HuH-7 (cell line): ENCODE measurements at places on chromosomes 7 and 10.

- DNase-seq: peak; percentile 9
These were observed 115.3 kb upstream of the WDR11 start for GRCh38 chr10:120735773-120736371.

DNA sequence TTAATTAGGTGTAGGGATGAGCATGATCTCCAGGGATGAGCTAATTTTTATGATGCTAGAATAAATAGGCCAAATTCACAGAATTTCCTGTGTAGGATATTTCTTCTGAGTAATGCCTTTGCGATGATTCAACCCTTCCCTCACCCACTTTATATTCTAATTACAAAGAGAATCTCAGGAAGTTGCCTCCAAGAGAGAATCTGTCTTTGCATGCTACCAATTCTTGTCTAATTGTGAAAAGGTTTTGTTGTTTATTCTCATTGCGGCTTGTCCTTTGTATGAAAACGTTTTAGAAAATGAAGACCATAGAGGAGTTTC, 6.3 kb downstream of the C7orf57 start:
- DNase-seq: no peak

GRCh38 chr7:97271619-97272018, 154.1 kb downstream of the SDHAF3 start:
- DNase-seq: no peak

GRCh38 chr7:260441-261281, 29.3 kb upstream of the FOXL3 start:
- no peak for DNase-seq

- no peak for DNase-seq
These were observed 13.5 kb upstream of the TBX20 start for GRCh38 chr7:35267411-35267810.

GRCh38 chr10:69506487-69506833, 55.2 kb downstream of the TSPAN15 start:
- DNase-seq: no peak

GRCh38 chr7:46315891-46316290, 394.8 kb upstream of the IGFBP3 start:
- no peak for DNase-seq

DNA sequence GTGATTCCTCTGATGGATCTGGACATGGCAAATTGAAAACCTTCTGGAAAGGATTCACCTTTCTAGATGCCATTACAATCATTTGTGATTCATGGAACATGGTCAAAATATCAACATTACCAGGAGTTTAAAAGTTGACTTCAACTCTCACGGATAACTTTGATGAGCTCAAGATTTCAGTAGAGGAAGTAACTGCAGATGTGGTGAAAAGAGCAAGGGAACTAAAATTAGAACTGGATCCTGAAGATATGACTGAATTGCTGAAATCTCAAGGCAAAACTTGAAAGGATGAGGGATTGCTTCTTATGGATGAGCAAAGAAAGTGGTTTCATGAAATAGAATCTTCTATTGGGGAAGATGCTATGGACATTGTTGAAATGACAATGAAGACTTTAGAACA, 293.6 kb downstream of the ARHGAP12 start:
- DNase-seq: no peak

- no peak for DNase-seq
These were observed 20.9 kb downstream of the NPS start for GRCh38 chr10:127570036-127570435.

- DNase-seq: no peak
These were observed 950.3 kb downstream of the SORCS1 start for GRCh38 chr10:106214243-106214642.

DNA sequence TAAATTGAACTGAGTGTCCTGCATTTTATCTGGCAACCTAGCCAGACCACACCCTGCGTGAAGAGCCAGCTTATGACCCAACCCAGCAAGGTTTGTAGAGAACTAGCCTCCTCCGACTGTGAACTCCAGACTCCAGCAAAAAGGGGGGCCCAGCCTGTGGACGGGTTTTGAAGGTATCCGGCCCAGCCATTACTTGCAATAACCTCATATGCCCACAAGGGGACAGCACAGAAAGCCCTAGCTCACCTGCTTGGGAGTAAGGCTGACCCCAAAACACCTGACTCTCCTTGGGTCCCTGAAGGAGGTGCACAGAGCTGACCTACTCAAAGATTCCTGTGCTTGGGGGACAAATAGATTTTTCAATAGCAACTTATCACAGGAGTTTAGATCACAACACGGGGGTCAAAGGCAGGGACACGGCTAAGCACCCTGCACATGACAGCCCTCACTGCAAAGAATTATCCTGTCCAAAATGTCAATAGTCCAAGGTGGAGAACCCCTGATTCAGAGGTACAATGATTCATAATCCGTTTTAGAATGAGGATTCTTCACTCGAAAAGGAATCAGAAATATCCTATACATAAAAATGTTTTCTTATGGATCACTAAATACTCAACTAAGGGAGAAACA, 4.6 kb downstream of the TRPV6 start:
- peak; percentile 63 for DNase-seq

- no peak for DNase-seq
These were observed 148.0 kb downstream of the LRRN3 start for GRCh38 chr7:111238886-111239285.

- peak; percentile 59 for DNase-seq
These were observed 27.2 kb downstream of the ATE1 start for GRCh38 chr10:121900443-121901174.

DNA sequence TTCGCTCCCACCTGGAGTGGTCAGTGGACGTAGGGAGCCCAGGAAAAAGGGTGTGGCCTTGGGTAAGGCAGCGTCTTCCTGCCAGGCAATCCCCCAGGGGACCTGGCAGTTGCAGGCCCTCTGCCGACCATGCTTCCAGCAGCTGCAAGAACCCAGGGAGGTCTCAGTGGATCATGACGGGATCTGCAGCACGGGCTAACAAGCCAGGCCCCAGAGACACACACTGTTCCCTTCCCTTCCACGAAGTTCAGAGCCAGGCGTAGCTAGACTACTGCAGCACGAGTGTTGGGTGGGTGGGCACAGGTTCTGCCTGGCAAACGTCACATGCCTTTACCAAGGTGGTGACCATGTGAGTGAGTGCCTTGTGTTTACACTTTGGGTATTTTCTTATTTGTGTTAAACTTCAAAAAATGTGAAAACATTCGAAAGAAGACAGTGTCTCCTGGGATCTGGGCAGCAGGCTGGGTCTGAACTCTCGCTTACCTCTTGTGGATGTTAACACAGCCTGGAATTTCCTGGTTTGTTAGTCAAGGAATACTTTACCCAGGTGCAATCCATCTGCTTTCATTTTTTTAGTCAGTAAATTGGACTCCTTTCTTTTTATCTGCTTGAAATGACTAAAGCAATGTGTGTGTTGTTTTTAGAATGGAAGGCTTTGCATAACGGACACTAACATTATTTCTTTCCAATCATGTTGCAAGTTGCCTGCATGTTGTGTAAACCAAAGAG, 48.2 kb upstream of the VIPR2 start:
- DNase-seq: no peak

DNA sequence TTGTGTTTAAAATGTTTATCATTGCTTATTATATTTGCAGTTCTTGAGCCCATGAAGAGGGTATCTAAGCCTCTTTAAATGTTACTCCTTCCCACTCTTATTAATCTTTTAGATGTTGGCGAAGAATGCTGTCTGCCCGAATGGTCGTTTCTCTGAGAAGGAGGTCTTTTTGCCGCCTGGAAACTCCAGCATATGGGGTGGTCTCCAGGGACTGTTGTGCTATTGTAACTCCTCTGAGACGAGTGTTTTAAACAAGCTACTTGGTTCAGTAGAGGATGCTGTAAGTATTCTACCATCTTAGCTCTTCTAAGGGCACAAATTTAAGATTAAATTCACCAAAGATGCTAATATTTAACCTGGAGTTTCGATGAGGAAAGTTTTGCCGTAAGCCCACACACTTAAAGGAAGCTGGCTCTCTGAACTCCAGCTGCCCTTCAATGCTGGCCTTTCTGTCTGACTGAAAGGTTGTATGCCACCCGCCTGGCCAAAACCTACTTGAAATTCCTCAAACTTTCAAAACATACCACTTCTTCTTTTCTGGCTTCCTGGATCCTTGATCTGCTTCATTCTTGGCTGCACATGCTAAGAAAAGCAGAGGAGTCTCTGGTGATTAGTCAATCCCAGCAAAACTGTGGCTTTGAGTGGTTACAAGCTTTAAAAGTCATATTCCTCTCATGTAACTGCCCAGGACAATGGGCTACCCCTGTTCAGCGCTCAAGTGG, 74.7 kb downstream of the ABCA13 start:
- DNase-seq: no peak

GRCh38 chr10:60810437-60811182, 32.3 kb downstream of the CDK1 start:
- no peak for DNase-seq
